ENCODE measurements at places on chromosomes 16 and 17.

GRCh38 chr17:77312786-77313599 lies 172.2 kb downstream of the SEC14L1 start:
- DNase-seq = no peak

DNA sequence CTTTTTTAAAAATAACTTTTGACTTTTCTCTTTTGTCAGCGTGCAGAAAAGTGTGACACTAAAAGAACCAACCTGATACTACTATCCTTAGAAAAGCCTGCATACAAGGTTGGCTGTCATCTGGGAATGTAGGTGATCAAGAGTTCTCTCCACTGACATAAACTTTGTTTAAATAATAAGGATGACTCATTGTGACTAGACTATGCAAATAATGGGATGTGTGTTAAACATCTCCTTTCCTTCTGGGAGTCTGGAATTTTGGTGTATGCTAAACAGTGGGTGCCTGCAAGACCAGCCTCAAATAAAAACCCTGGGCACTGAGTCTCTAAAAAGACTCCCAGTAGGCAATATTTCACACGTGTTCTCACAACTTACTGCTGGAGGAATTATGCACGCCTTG lies 373.4 kb downstream of the CNTNAP4 start:
- no peak for DNase-seq

- peak; percentile 38 for DNase-seq
Measured at GRCh38 chr16:57235128-57236021, 9.7 kb upstream of the ARL2BP start.

DNA sequence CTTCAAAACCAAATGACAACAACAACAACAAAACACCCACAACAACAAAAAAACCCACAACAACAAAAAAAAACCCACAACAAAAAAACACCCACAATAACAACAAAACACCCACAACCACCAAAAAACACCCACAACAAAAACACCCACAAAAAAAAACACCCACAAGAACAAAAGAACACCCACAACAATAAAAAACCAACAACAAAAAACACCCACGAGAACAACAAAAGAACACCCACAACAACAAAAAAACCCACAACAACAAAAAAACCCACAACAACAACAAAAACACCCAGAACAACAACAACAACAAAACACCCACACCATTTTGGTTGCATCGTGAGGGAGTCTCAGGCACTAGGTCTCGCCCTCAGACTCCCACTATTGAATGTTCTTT lies 117.8 kb downstream of the C16orf95 start:
- no peak for DNase-seq

GRCh38 chr17:17787568-17787967 lies 49.2 kb downstream of the SREBF1 start:
- no peak for DNase-seq

DNA sequence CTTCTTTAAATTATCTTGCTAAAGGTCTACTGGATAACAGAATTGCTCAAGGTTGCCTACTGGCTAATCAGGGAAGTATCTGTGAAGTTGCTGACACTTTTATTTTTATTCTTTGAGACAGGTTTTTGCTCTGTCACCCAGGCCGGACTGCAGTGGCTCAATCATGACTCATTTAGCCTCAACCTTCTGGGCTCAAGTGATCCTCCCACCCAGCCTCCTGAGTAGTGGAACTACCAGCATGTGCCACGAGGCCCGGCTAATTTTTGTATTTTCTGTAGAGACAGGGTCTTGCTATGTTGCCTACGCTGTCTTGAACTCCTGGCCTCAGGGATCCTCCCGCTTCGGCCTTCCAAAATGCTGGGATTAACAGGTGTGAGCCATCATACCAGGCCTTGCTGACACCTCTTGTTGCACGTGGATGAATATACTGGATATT lies 43.1 kb downstream of the GLG1 start:
- peak; percentile 85 for DNase-seq

DNA sequence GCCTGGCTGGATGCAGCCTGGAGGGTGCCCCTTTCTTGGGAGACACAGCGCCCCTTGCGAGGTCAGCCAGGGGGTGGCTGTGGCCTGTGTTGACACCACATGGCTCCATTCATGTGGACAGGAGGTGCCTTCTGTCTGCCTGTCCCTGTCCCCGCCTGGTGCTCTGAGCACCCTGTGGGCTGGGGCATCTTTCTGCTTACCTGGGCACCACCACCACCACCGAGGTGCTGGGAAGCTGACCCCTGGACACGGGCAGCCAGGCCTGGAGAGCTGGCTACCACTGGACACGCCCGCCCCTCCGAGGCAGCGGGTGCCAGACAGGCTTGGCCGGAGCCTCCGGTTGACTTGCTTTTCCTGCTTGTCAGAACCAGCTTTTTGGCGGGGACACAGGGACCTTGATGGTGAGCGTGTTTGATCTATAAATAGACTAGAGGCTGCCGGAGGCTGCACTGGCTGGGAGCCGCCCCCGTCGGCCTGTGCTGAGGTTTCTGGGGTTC lies 121.3 kb upstream of the GSE1 start:
- no peak for DNase-seq

GRCh38 chr17:42072323-42073187 lies 22.2 kb upstream of the C17orf113 start:
- DNase-seq = no peak

DNA sequence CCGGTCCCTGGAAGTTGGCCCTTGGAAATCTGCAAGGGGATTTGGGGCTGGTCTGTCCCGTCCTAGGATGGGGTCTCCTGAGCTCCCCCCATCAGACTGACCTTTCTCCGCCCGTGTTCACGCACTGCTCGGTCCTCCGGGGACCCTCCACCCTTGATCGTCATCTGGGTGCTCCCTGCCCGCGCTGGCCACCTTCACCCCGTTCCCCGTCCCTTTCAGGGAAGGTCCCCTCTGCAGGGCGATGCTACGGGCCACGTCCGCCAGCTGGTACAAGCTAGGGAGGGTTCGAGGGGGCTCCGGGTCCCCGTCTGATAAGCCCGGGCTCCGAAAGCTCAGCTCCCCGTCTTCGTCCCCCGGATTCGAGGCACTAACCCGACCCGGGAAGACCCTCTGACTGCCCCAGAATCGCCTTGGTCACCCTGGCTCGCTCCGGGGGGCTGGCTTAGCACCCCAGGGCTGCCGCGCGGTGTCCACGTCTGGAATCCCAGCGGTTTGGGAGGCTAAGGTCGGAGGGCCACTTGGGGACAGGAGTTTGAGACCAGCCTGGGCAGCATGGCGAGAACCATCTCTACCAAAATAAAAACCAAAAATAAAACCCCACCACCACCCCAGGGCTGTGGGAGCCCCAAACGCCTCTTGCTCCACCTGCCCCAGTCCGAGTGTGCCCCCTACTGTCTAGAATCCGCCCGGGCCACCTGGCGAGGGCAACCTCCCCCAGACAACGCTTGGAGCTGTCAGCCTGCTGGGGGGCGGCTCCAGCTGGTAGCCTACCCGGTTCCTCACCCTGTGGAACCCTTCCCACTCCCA lies 1.1 kb upstream of the SLC43A2 start:
- no peak for DNase-seq

- no peak for DNase-seq
Measured at GRCh38 chr16:70649300-70649699, 2.9 kb downstream of the IL34 start.

- no peak for DNase-seq
Measured at GRCh38 chr17:17966399-17966798, 5.8 kb downstream of the TOM1L2 start.

- DNase-seq = no peak
Measured at GRCh38 chr16:79082970-79083369, 517.6 kb downstream of the MAF start.

- peak; percentile 13 for DNase-seq
Measured at GRCh38 chr17:17672453-17673368, 8.5 kb upstream of the RAI1 start.

DNA sequence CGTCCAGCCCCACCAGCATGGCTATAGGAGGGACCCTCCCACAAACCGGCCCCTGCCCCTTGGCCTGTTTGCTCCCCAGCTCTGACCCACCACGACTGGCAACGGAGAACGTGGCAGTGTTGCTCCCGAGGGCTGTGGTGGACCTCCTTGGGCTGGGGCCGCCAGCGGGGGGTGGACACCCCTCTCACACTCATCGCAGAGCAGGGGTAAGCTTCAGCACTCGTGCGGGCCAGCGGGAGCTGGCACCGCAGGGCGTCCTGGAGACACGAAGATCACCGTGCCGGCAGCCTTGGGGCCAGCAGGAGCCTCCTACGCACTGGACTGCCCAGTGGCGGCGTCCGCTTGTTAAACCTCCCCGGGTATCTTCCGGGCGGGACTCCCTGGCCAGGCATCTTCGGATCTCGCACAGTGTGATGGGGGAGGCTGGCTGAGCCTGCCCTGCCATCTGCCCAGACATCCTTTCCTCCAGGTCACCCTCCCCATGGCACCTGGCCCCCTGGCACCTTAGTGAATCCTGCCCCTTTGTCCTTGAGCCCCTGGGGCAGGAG lies 53.5 kb downstream of the ABR start:
- no peak for DNase-seq

DNA sequence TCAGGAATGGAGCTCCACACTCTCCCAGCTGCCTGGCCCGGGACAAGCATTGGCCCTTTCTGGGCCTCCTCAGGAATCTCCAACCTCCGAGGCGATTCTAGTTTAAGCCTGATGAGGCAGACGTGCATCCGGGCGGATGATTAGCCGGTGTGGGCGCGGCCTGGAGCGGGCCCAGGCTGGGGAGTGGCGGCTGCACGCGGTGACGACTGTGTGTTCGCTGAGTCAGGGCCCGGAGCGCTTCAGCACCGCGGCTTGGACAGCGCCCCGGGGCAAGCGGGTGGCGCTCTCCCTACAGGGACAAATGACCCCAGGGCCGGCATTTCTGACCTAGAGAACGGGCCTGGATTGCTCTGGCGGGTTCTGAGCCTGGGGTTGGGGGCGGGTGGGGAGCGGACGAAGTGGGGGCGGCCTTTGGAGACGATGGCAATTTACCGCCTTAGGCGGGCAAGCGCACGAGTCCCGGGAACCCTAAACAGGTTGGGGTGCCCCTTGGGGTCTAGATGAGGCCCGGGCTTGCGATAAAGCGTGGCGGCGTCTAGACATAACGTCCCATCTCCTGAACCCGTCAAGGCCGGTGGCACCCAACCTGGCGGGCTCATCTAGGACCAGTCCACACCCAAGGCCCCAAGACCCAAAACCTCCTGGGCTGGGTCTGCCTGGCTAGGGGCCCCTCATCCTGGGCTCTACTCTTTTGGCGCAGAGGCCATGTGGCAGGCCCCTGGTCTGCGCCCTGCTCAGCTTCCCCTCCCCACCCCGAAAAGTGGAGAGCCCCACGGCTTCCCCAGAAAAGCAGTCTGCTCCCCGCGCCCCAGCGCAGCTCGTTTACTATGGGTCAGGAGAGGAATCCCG lies 22.3 kb upstream of the ZNHIT3 start:
- no peak for DNase-seq

DNA sequence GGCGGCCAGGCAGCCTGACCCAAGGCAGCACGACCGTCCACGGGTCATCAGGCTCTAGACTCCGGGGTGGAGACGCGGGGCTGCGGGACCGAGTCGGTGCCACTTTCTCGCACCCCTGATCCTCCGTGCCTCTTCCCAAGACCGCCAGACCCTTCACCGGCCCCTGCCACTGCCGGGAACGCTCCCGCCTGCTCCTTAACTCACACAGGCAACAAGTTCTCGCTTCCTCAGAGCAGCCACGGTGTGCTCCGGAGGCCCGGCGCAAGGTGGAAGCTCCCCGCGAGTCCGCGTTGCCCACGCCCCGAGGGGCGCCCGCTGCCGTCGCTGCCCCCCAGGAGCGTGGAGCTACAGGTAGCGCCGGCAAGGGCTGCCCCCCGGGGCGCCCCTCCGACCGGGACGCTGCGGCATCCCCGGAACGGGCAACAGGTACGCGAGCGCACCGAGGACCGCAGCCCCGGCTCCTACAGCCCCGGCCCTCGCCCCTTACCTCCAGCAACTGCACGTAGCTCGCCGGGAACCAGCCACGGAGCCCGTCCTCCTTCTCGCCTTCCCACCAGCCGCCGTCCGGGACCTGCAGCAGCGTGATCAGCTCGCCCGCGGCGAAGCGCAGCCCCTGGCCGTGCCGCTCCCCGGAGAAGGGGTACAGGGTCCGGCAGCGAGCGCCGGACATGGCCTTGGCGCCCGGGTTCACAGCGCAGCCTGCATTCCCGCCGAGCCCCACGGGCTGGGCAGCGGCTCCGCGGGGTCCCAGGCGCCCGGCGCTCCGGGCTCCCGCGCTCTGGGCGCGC lies 491 bp downstream of the GAS7 start:
- DNase-seq = no peak

Measured in SIG-M5 (cell line).